ENCODE measurements at places on chromosomes 7 and 10.

DNA sequence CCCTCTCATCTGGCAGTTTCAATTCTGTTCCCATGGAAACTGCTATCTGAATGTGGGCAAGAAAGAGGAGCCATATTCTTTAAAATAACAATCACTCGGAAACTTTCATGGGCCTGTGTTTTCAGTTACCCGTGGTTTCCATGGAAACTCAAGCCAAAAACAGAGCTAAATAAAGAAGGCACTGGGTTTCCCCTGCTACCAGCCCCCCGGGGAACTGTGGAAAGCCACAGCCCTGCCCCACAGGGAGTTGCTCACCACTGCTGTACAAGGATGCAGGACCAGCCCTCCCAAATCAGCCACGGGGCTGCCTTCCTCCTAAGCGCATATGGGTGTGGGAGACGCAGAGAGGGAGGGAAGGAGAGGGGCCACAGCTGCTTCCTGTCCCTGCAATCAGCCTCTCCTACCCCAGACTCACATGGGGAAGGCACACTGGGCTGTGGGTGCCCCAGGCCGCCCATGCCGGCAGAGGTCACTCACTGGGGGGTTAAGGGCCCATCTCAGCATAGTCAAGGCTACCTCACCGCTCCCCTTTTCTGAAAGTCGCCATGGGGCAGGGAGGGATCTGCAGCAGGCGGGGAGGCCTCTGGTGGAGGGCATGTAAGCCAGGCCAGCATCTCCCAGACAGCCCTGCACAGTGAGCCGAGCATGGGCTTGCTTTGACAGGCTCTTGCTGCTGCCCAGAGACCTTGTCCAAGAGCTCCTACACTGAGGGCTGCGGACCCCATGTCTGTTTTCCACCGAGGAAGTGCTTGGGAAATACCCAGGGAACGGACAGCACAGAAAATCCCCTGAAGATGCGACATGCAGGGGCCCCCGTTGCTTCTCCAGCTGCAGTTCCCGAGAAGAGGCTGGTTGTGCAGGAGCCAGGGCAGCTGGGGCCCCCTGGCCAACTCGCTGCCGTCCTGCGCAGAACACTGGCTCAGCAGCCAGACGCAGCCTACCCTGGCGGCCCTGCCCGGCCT, 157.3 kb upstream of the PPP2R2D start:
- DNase-seq: no peak

DNA sequence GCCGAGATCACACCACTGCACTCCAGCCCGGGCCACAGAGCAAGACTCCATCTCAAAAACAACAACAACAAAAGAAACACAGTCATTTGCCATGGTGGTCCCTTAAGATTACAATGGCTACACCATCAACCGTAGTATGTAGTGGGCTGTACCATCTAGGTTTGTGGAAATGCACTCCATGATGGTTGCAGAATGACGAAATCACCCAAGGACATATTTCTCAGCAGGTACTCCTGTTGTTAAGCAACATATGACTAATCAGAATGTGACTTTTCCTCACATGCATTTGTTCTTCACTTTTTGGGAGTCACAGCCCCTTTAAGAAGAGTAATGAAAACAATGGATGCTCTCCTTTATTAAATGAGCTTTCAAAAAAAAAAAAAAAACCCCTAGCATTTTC, 11.0 kb downstream of the SVIL start:
- DNase-seq: no peak

DNA sequence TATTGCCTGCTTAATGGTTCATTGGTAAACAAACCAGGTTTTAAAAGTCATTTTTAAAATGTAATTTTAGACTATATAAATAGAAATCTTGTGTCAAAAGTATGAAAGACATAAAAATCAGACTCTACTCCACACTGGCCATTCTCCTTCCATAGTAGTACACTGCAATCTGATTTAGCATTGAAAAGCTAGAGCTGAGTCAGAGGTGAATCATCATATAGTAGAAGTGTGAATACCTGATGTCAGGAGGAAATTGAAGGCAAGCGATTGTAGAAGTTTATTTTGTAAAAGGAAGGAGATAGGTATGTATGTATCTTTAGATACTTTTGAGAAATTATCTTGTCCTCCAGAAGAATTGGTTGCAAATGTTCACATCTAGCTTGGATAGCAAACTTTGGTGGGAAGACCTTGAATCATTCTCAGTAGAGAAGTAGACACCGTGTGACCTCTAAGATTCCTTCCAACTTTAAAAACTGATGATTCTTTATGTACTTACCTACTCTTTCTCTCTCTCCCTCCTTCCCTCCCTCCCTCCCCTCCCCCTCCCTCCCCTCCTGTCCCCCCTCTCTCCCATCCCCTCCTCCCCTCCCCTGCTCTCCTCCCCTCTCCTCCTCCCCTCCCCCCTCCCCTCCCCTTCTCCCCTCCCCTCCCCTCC, 88.1 kb downstream of the BTAF1 start:
- no peak for DNase-seq

DNA sequence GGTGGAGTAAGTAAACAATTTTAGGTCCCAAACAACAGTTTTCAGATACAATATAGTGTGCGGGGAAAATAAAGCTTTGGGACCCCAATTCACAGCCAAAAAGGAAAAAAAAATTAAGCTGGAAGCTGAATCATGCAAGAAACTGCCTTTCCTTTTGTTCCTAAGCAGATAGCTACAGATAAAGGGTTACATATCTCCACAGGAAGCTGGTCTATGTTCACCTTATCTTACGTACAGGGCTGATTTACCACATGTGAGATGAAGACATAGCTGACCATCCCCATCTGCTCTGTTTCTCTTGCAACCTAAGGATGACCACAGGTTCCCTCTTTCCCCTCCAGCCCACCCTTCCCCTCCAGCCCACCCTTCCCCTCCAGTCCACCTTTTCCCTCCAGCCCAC, 14.2 kb upstream of the PFKP start:
- no peak for DNase-seq

DNA sequence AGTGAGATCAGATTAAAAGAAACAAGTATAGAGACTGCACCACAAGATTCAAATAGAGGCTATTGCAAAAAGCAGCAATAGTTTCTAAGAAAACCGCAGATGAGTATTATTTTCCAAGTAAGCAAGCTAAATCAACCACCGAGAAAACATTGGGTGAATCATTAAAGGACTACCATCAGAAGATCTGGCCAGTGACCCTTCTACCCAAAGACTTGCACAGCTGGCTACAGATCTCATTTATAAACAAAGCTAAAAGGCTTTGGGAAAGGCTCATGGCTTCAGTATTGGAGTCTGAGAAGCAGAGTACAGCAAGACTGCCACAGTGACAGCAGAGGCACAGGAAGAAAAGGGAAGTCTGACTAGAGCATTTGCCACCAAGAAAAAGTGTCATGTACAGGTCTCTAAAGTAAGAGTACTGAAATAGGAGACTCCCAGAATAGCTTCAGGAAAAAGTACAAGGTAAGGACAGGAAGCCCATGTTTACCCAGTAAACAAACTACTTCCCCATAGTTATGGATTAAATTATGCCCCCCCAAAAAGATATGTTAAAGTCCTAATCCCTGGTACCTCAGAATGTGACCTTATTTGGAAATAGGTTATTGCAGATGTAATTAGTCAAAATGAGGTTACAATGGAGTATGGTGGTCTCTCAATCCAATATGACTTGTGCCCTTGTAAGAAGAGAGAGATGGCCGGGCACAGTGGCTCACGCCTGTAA, 19.0 kb downstream of the STEAP1 start:
- no peak for DNase-seq

DNA sequence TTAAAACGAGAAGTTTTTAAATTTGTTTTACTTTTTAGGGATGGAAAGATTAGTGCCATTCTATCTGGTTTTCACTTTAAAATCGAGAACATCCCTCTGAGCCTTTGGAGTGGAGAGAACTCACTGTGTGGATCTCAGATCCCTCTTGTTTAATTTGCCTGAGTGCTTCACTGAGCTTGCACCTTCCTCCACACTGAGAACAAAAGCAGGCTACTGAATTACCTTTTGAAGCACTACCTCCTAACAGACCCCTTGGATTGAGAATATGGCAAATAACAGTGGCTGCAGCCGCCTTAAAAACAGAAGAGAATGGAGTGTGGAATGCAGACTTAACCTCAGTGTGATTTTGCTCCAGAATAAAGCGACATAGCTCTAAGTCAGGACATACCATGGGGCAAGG, 204.7 kb downstream of the CNTNAP2 start:
- DNase-seq: no peak

- DNase-seq: no peak
These were observed 14.0 kb downstream of the TECPR1 start for GRCh38 chr7:98238076-98238475.
